NCI-H2107 (cell line): ENCODE measurements at places on chromosomes 7 and 10.

GRCh38 chr7:145036604-145037405 lies 201.0 kb upstream of the TPK1 start:
- DNase-seq: peak; percentile 27

DNA sequence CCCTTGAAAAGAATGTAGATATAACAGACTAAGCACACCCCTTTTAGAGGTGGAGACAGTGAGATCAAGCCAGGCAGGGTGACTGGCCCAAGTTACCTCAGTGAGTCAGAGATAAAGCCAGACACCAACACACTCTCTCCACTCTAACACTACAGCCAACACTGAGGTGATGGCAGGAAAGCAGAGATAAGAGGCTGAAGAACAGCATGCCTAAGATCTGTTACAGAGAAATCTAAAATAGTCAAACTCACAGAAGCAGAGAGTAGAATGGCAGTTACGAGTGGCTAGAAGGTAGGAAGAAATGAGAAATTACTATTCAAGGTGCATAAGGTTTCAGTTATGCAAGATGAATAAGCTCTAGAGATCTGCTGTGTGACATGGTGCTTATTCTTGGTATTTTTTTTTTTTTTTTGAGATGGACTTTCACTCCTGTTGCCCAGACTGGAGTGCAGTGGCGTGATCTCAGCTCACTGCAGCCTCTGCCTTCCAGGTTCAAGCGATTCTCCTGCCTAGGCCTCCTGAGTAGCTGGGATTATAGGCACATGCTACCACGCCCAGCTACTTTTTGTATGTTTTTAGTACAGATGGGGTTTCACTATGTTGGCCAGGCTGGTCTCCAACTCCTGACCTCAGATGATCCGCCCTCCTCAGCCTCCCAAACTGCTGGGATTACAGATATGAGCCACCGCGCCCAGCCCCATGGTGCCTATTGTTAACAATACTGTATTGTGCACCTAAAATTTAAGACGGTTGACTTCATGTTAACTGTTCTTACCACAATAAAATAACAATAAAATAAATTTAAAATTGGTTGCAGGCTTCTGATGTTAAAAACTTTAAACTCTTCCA lies 28.7 kb downstream of the ICA1 start:
- no peak for DNase-seq

DNA sequence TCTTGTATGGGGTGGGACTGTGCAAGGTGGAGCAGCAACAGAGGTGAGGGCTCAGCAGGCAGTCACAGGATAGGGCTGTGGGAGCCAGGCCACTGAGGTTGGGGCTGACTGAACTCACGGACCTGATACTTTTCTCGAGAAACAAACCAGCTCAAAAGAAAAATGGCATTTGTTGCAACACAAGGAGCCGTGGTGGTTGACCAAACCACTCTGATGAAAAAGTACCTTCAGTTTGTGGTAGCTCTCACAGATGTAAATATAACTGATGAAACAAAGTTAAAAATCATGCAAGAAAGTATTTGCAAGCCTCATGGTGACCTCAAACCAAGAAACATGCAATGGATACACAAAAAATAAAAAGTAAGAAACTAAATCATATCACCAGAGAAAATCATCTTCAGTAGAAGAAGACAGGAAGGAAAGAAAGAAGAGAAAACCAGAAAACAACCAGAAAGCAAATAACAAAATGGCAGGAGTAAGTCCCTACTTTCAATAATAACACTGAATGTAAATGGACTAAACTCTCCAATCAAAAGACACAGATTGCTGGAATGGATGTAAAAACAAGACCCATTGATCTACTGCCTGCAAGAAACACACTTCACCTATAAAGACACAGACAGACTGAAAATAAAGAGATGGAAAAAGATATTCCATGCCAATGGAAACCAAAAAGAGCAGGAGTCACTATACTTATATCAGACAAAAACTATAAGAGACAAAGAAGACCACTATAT lies 48.9 kb upstream of the DUSP5 start:
- no peak for DNase-seq

DNA sequence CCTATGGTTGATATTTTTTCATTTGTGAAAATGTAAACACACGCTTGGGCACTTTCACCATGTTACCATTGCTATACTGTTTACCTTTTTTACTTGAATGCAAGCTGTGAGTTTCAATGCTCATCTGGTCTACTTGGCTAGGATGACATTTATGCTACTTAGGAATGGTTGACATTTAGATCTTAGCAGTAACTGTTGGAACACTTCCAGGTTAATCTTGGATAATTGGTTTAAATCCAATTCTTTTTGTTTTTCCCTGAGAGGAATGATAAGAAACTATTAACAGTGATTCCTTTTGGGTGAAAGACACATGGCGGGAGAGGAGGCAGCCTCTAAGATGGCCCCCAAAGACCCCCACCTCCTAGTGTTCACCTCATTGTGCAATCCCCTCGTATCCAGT lies 51.4 kb upstream of the AMPH start:
- DNase-seq: no peak

DNA sequence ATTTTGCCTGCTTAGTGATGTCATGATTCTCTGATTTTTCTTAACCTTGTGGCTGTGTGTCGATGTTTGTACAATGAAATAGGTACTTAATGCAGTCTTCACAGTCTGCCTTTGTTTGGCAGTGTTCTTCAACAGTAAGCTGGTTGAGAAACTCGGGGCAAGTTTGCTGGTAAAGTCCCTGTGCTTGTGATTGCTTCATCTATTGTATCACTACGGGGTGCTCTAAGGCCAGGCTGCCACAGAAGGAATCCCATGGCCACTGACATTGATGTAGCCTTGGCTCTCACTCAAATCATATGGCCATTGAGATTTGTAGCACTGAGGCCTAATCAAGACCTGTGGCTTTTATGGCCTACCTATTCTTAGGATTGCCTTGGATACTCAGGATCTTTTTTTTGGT lies 33.5 kb upstream of the PRSS37 start:
- no peak for DNase-seq

- DNase-seq: no peak
Measured at GRCh38 chr7:136688601-136689000, 179.9 kb upstream of the CHRM2 start.

- no peak for DNase-seq
Measured at GRCh38 chr10:84423719-84424118, 95.3 kb downstream of the CCSER2 start.

DNA sequence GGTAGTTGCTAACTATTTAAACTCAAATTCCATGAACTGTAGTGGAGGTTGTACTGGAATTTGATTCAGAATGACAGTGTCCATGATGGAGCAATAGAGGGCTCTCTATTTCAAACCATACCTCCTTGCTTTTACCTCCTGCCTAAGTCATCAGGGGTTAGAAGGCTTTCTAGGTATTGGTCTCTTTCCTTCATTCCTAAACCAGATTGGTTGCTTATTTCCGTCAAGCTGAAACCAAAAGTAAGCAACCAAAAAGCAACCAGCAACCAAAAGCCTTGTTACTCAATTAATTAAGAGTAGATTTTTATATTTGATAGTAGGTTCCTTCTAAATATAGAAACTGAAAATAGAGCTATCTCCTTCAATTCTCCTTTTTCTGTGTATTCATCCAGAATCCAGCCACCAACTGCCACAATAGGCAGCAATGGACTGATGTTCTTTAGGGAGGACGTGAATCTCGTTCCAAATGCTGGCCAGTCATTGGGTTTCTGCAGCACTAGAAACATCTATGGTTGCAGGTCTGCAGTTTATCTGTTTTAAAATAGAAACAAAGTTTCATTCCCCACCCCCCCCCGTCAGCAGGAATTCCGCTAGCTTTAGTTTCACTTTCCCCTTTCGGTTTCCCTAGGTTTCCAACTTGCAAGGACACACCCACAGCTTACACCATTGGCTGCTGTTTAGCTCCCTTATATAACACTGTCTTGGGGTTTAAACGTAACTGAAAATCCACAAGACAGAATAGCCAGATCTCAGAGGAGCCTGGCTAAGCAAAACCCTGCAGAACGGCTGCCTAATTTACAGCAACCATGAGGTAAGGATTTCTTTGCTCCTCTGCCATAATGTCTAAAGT lies at the start of gene IFIT1:
Gene IFIT1 (plus strand): TSS at position 717 of the 850 bp plus-strand sequence. CDS start 90 bp downstream, at position 807.
- DNase-seq: no peak

- DNase-seq: no peak
Measured at GRCh38 chr10:12957081-12957480, 44.4 kb downstream of the CCDC3 start.
